Thoracic aorta (tissue), 2 donors: ENCODE measurements at places on chromosomes 6 and 20.

- DNase-seq, result no peak
Measured at GRCh38 chr6:137413482-137413881, 80.7 kb downstream of the OLIG3 start.

DNA sequence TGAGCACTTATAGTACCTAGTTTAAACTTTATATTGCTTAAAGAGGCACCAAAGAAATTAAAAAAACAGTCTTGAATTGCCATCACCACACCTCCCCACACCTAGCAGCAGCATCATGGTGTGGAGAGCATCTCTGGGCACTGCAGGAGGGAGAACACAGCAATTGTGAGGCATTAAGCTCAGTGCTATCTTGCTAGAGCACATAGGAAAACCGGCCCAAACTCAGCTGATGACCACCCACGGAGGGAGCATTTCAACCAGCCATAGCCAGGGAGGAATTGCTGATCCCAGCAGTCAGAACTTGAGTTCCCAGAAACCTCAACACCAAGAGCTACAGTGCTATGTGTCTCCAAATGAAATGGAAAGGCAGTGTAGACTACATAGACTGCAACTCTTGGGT lies 19.5 kb upstream of the DEFB113 start:
- no peak for DNase-seq

- DNase-seq, result no peak
Measured at GRCh38 chr6:2103765-2104523, 141.5 kb downstream of the GMDS start.

DNA sequence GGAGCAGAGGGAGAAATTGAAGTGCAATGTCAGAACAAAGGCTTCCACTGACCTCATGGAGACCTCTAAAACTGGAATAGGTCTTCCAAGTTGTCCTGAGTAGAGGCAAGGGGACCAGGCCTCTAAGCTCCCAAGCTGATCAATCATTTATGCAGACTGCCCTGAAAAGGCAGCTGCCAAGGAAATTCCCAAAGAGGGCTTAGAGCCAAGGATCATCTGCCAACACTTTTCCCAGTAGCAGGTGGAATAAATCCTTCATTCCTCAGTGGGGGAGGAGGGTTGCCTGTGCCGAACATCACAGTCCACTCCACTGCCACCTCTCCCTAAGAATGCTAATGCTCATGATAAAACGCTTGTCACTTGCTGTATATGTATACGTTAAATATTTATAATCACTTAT lies 29.3 kb upstream of the RALY start:
- no peak for DNase-seq

DNA sequence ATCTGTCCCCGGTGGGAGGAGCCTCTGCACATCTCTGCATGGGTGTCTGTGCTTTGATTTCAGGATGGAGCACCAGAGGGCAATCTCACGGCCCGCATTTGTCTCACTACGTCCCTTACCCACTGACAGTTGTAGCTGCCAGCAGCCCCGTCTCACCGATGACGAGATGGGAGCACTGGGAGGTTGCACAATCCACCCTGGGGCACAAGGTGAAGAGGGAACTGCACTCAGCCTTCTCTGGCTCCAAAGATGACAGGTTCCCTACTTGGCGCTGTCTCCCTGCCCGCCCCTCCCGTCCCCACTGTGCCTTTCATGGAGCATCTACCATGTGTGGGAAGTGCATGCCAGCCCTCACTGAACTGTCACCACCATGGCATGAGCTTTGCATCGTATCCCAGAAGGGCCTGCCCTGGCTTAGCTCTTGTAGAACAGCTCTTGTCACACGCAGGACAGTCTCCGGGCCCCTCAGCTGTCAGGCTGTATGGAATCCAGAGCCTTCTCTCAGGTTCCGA lies 99.9 kb upstream of the PMEPA1 start:
- DNase-seq, result no peak

- no peak for DNase-seq
Measured at GRCh38 chr6:164924674-164925073, 384.7 kb downstream of the C6orf118 start.

GRCh38 chr6:33235221-33235634 lies 26.9 kb downstream of the RING1 start:
- DNase-seq, result no peak

- DNase-seq, result no peak
Measured at GRCh38 chr20:25025091-25025861, 32.7 kb downstream of the ACSS1 start.

GRCh38 chr6:166007349-166008263 lies 160.0 kb downstream of the TBXT start:
- DNase-seq, result no peak

- no peak for DNase-seq
Measured at GRCh38 chr6:158408552-158409130, 96.4 kb downstream of the TULP4 start.

GRCh38 chr20:41349943-41350342 lies 9.3 kb downstream of the LPIN3 start:
- DNase-seq, result no peak

DNA sequence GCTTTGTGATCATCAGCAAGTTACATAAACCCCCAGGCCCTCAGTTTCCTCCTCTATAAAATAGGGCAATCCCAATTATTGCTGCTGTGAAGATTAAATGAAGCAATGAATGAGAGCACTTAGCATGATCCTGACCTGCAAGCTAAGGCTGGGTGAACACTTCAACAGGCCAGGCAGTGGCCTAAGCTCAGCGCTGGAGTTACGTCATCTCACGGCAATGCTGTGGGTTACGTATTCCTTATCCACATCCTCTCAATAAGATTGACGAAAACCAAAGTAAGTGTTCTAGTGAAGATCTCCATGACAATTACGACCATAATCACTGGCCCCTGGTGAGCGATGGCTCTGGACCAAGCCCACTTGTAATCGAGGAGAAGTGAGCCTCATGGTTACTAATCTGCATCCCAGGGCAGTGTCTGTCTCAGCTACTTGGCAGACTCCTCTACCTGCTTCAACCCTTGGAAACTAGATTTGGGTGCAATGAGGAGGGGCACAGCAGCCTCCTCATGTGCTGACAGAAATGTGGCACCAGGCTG lies 274.1 kb upstream of the ARID1B start:
- DNase-seq, result no peak

DNA sequence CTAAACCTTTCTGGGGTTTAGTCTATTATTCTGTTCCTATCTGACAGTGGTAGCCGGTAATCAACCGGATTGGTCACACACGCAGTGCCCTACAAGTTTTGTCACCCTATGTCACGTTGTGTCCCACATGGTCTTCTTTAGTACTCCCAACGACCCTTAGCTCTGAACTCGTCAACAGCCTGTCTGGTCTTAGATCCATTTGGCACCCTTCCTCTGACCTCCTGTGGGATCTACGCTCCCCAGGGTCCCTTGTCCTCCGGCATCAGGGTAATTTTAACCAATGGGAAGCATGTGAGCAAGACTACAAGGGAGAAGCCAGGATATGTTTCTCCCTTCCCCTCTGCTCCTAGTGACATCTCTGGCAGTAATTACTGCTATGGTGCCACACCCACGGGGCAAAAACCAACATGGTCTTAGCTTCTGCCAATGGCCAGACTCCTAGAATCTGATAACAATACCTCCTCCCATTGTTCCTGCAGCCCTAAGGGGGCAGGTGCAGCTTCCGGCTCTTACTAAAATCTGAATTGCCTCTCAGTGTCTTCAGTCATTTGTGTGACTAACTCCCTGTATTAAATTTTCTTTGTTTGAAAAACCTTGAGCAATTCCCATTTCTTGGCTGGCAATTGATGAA lies 56.6 kb downstream of the MAFB start:
- DNase-seq, result no peak

GRCh38 chr6:34543421-34543820 lies 12.7 kb downstream of the SPDEF start:
- no peak for DNase-seq

DNA sequence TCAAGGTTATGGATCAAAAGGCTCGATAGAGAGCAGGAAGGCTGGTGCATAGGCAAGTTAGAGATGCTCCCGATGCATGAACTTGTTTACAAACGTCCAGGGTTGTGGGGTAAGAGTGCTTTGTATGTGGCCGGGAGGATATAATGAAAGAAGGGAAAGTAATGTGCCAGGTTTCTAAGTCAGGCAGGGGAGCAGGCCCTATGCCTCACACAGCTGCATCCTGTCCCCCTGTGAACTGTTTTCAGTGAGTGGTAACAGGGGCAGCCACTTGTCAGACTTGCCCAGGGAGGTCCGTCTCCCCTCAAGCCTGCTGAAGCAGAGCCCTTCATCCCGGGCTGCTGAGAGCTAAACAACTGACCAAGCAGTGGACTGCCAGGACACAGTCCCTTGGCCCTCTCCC lies 19.4 kb downstream of the KCNK5 start:
- DNase-seq, result no peak

GRCh38 chr6:151431337-151431736 lies 20.6 kb downstream of the RMND1 start:
- no peak for DNase-seq

- DNase-seq, result no peak
Measured at GRCh38 chr6:168004023-168004422, 6.6 kb downstream of the KIF25 start.

- no peak for DNase-seq
Measured at GRCh38 chr6:26380256-26380655, 2.7 kb upstream of the BTN2A2 start.

GRCh38 chr6:170144571-170145271 lies 146.2 kb downstream of the DLL1 start:
- no peak for DNase-seq

GRCh38 chr6:137265561-137266308 lies 46.5 kb upstream of the IFNGR1 start:
- no peak for DNase-seq

DNA sequence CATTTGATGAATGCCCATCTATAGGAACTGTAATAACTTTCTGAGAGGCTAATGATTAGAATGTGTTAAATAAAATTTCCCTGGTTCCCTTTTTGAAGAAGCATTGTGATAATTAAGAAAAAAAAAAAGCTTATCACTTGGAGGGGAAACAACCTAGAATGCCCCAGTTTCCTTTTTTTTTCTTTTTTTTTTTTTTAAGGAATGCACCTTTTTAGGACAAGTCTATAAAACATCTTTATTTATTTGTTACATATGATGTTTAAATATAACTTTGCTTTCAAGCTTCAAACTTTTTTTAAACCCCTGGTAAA lies 7.3 kb upstream of the MRPS10 start:
- DNase-seq, result no peak

- DNase-seq, result no peak
Measured at GRCh38 chr6:106773996-106774629, 144.7 kb downstream of the QRSL1 start.

DNA sequence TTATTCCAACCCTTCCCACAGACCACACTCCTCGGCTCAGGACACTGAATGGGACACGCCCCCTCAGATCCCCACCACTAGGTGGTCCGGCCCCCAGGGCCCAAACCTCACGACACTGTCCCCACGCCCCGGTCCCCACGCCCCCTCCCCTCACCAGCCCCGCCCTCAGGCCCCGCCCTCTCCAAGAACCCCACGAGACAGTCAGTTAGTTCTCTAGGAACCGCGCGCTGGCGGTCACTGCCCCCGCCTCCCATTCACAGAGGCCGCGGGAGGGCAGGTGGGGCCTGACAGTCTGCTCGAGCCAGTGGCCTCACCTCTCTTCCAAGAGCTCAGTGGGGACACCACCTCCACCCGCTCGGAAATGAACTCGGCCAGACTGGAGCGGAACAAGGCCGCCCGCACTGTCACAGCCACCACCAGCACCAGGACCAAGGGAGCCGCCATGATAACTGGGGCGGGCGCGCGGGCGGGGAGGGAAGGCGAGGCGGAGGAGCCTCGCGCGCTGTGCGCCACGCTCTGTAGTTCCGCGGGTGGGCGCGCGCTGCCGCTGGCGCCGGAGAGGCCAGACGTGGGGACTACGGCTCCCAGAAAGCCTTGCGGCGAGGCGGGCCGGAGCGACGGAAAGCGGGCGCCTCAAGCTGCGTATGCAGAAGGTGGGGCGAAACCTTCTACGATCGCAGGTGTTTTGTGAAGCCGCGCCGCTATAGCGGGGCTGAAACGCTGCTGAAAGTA lies at the start of gene PIGU:
Gene PIGU (minus strand): TSS at position 451 of the 732 bp plus-strand sequence. CDS start 7 bp downstream, at position 444.
- DNase-seq, result peak; percentile 74

DNA sequence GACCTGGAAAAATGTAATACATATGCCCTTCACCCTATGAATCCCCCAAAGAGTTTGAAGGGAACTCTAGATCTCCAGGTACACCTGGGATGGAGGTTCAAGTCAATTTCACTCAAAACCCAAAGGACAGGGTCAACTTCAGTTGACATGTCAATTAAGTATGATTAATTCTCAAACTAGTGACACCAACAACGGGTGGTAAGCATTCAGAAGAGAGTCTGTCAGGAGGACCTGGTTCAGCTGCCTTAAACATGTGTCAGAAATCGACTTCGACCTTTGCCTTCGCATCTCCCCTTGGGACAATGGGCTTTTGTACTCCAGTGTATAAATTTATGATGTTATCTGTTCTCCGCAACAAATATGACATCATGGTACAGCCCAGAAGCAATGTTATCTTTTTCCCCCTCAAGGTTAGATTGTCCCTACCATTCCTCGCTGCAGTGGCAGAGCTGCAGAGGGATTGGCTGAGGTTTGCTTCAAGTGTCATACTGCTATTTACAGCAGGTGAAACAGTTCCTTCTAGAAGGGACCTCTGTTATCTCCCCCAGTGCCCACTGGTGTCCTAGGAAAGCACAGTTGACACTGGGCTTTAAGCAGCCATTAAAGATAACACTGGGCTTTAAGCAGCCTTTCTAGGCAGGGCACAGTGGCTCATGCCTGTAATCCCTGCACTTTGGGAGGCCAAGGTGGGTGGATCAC lies 94.7 kb upstream of the SNX9 start:
- no peak for DNase-seq

- DNase-seq, result no peak
Measured at GRCh38 chr20:12072954-12073264, 155.2 kb downstream of the BTBD3 start.

- DNase-seq, result no peak
Measured at GRCh38 chr6:166586424-166587156, at the start of gene RAMACL. Gene RAMACL, minus strand, starts transcription at chr6:166586678. Its CDS starts 201 bp downstream, at chr6:166586477.
